ENCODE measurements at places on chromosomes 5 and 9. TPM values are rescaled to one million over a fixed set of nuclear protein-coding genes. Genes with fewer than 3 reads are reported as not detected.

DNA sequence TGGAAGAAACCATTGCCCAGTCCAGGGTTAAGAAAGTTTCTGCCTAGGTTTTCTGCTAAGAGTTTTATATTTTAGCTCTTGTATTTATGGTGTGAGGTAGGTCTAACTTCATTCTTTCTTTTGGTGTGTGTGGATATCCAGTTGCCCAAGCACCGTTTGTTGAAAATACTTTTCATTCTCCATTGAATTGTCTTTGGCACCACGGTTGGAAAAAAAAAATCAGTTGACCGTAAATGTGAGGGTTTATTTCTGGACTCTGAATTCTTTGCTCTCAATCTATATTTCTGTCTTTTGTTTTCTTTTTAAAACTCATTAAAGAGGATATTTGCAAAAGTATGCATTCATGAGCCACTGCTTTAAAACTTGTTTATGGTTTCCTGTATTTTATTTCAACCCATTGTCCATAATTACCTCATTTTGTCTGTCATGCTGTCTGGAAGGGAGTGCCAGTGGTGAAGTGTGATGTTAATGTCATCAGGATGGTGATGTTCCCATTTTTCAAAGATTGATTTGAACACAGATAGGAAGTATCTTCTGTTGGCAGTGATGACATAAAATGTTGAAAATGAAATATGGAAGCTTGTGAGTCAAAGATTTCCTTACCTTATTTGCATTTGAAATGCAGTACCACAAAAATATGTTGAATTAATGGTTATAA is 33.9 kb downstream of the HABP4 start:
- DNase-seq, result no peak

DNA sequence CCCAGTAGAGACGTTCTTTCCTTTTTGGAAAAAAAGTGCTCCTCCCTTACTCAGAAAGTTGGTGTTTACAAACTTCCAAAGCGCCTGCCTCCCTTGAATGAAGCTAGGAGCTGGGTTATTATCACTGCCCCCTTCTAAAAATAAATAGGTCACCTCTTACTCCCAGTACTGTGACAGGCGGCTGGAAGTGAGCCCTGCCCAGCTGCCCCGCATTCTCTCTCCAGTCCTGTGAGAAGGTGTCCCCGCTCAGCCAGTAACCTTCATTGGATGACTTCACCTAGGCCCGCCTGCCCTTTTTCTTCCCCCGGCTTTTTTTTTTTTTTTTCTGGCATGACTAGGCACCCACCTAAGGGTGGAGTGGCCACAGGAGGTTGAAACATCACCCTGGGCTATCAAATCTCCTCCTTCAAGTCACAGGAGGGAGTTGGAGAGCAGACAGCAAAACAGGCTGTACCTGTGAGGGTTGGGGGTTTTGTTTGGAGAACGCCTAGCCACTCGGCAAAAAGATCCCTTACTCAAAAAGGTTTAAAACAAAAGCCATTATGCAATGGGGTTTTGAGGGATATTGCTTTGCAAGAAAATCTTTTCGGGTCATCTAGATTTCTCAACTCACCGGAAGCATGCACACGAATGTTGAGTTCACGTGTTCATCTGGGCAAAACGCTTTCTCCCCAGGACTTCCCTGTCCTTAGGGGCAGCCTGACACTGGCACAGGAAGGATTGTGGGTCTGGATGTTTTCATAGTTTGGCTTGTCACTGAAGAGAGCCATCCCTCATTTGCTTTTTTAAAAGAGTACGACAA is 43.3 kb upstream of the ZNF622 start:
- no peak for DNase-seq

DNA sequence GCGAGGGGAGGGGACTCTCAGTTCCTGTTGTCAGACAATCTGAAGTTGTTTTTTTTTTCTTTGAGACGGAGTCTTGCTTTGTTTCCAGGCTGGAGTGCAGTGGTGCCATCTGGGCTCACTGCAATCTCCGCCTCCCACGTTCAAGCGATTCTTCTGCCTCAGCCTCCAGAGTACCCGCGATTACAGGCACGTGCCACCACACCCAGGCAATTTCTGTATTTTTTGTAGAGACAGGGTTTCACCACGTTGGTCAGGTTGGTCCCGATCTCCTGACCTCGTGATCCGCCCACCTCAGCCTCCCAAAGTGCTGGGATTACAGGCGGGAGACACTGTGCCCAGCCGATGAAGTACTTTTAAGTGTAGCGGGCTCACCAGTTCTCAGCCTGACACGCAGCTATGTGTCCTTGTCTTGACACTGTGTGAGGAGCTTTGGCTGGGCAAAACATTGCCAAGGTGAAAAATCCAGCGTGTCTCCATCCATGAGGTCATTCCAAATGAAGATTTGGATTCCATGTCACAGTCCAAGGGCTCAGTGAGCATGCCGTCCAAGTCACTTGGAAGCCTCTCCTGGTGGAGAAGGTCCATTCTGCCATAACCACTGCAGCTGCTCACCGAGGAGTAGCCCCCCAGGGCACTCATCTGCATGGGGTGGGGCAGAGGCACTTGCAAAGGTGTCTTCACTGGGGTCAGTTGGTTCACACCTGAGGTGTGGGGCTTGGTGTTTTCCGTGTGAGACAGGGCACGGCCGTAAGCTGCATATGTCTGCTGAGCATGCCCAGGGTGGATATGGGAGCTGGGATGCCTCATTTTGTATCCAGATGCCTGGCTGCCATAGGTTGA is 32.0 kb downstream of the OR2V1 start:
- DNase-seq, result no peak

CENPP gene
- total RNA-seq, result 13.8 TPM

DNA sequence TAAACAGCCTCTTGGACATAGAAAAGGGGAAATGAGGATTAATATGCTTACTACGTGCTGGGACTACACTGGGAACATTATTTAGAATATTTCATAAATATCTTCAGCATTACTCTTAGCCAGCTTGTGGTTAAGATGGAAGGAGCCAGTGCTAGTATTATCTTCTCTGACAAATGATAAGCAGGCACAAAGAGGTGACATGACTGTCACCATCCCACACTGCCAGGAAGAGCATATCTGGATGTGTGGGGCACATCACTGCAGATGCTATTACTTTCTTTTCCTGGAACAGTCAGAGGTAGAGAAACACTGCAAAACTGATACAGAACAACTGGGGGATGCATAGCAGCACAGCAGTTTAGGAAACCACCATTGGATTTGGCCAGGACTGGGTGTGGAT is 281.0 kb upstream of the TNC start:
- DNase-seq, result no peak

- no peak for DNase-seq
Measured at GRCh38 chr5:148393390-148393741, 9.6 kb downstream of the FBXO38 start.

- DNase-seq, result no peak
Measured at GRCh38 chr5:173807181-173807655, 80.9 kb upstream of the CPEB4 start.

DNA sequence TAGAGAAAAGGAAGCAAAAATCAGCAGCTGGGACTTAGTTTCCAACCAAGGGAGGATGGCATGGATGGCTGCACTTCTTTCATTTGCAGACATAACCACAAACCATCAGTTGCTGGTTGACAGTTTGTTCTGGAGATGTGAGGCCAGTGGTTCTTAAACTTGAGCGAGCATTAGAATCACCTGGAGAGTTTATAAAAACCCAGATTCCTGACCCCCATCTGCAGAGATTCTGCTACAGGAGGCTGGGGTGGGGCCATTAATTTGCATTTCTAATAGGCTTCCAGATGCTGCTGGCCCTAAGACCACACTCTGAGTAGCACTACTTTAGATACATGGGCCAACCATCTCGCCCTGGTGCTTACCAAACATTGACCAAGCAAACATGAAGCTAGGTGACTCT is 60.8 kb downstream of the MARCHF3 start:
- DNase-seq, result no peak

DNA sequence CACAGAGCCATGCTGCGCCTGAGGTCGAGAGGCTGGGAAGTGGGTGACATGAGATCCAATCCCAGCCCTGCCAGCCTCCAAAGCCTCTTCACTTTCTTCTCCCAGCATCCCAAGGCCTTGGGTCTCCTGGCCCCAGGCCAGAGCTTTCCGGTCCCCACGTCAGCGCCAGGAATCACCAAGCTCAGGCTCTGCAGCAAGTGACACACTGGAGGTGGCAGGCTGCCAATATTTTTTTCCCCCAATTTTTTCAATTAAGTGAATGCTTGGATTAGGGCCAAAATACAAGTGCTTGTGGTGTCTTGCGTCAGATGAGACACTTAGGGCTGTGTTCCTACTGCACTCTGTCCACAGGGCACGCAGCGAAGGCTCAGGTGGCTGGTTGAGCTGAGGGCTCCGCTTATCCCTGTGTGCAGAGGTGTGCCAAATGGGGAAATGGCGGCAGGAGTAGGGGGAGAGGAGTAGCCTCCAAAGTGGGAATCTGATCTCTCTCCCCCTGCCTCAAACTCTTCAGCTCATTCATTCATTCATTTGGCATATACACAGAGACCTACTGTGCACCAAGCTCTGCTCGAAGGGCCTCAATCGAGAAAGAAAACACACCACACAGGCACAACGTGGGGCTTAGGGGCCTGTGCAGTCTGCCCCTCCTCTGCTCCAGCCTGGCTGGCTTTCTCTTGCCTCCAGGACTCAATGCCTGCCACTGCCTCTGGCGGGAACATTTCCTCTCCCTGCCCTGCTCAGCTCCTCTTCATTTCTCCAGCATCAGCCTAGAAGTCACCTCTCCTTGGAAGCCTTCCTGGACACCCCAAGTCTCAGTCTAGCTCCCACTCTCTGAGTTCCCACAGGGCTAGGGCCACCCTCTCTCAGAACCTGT is 16.6 kb downstream of the SH3PXD2B start:
- no peak for DNase-seq

MACIR gene
- total RNA-seq, result 7.6 TPM

F2RL1 gene
- 0.66 TPM for total RNA-seq

- DNase-seq, result no peak
Measured at GRCh38 chr9:124652615-124653393, 118.3 kb downstream of the NR6A1 start.

Data from thymus (tissue), 14 donors.